ENCODE measurements at places on chromosomes 6 and 20.

DNA sequence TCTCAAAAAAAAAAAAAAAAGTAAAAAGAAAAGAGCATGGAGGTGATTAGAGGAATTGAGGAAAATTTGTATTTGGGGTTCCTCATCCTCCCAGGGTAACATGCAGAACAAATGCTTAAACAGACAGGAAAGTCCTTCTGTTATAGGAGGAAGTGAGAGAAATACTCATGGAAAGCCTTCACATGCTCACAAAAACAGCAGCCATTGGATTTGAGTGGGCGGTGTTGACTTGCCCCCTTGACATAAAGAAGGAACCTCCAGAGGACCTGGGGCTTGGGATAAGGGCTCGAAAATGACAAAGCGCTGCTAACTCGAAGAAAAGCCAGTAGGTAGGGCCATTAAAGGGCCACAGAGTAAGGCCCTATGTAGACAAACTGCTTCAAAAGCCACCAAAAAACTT, 17.5 kb upstream of the SAMHD1 start:
- no peak for DNase-seq

DNA sequence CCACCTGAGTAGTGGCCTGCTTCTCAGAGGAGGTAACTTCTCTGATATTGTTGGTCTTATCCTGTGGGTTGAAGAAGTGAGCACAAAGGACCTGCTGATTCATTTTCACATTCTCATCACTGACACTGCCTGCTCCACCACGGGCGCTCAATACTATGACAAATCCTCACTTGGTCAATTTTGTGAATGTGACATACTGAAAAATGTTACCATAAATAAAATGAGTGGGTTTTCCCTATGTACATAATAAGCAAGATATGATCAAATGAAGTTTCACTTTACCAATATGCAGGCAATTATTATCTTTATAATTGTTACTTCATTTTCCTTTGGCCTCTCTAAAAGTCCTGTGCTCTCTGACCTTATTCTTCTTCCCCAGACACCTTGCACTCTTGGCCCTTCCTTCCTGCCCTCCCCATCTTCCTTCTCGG, 71.5 kb upstream of the RIPOR2 start:
- no peak for DNase-seq

DNA sequence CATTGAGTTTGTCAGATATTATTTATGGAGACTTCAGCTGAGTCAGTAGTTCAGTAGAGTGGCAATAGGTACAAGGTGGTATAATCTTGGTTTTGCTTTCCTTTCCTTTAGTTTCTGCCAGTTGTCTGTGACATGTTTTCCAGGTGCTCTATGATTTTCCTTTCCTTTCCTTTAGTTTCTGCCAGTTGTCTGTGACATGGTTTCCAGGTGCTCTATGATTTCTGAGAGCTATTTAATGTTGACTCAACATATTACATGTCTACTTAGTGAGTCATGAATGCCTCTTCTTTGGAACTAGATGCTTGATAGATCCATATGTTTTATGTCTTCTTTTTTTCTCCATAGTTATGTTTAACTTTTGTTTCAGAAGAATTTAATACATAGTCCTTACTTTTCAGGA, 186.4 kb upstream of the DEFB112 start:
- DNase-seq = no peak

DNA sequence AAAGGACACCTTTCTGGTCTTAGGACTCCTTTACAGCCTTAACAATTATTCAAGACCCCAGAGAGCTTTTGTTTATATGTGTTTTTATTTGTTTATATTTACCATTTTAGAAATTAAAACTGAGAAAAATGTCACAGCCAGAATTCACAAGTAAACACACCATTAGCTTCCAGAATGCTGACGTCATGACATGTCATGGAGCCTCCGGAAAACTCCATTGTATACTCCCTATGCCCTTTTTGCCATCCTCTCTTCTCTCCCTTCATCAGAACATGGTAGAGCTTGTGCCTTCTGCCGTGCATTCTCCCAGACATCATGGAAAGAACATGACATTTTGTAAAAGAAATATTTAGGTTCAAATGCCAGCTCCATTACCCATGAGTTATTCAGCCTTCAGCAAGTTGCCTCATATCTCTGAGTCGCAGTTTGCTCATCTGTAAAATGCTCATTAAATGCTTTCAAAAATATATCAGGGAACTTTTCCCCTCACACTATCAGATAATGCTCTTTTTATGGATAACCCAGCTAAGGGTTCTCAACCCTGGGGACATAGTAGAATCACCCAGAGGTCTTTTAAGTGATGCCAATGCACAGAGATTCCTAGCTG, 27.8 kb downstream of the TNFAIP3 start:
- DNase-seq = no peak

DNA sequence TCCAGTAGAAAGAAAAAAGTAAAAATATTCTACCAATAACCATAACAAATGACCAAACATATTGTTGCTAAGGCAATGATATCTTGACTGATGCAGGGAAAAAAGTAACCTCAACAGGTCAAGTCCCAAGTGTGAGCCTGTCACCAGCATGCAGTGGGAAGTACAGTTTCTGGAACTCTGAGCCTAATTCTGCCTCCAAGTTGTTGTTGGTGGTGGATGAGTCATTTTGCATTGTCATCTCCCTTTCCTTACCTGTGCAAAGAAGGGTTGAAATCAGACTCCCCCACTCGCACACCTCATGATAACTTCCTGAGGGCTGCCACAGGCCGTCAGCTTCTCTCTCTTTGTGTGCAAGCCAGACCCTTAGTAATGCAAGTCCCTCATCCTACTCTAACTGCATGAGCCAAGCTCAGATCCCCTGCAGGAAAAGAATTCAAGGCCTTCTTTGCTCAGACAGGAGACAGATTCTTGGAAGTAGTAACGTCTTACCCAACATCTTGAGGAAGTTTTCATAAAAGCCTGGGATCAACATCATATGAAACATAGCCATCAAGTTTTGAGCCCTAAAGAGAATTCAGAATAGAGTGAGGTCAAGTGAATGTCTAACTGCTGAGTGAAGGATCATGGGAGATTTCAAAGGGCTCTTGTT, 207.6 kb upstream of the FOXA2 start:
- DNase-seq = no peak
